ENCODE measurements at places on chromosomes 4 and X.

DNA sequence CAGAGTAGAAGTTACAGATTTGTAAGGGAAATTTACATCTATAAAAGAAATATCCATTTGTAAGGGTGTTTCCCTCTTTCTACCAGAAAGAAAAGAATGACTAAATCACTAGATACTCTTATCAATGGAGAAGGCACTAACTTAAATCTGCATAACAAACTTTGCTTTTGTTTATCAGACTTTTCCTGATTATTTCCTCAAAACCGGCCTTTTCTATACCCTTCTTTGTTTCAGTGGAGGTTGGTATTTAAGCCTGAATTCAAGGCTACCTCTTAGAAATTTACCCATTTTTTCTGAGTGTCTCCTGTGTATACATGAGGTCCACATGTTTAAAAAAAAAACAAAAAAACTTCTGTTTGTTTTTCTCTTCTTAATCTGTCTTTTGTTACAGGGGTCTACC is 80.4 kb upstream of the GRPR start:
- no peak for DNase-seq

DNA sequence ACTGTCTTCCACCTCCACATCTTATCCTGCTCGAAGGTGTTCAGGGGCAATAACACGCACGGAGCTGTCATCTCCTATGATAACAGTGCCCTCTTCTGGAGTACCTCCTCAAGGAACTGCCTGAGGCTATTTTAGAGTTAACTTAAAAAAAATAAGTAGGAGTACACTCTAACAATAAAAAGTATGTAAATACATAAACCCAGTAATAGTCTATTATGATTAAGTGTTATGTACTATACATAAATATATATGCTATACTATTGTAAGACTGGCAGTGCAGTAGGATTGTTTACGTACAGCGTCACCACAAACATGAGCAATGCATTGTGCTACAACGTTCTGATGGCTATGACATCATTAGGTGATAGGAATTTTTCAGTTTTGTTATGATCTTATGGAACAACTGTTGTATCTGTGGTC is 34.5 kb upstream of the TLR2 start:
- no peak for DNase-seq

DNA sequence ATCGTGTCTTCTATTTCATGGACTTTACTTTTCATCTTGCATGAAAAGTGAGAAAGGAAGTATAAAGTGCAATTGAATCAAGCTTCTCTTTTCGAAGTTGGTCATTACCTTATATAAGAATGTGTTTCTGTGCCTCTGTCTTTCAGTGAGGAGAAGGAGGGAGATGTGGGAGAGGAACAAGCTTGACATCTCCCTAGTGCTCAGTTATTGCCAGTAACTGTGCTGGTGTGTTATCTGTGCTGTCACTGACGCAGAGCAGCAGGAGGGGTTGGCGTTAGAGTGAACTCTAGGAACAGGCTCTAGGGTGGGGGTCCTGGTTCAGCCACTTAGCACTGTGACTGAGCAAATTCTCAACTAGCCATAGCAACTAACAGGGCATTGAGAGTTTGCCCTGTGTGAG is 34.0 kb upstream of the TBC1D9 start:
- no peak for DNase-seq

GRCh38 chr4:76216524-76216923 is 2.9 kb upstream of the SCARB2 start:
- no peak for DNase-seq

DNA sequence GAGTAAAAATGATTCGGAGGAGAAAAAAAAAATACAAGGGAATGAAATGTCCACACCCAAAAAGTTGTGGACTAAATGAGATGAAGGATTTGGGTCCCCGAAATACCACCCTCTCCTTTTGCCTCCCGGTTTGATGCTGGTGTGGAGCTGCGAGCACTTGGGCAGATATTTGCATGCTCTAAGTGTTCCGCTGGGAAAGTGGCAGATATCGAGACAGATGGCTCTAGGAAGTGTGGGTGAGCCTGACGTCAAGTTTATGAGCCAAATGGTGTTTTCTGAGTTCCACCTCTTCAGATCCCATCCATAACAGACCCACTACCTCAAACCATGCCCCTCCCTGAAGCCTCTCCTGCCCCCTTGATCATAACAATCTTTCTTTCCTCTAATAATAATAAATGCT is 228.6 kb downstream of the QDPR start:
- DNase-seq, result no peak

DNA sequence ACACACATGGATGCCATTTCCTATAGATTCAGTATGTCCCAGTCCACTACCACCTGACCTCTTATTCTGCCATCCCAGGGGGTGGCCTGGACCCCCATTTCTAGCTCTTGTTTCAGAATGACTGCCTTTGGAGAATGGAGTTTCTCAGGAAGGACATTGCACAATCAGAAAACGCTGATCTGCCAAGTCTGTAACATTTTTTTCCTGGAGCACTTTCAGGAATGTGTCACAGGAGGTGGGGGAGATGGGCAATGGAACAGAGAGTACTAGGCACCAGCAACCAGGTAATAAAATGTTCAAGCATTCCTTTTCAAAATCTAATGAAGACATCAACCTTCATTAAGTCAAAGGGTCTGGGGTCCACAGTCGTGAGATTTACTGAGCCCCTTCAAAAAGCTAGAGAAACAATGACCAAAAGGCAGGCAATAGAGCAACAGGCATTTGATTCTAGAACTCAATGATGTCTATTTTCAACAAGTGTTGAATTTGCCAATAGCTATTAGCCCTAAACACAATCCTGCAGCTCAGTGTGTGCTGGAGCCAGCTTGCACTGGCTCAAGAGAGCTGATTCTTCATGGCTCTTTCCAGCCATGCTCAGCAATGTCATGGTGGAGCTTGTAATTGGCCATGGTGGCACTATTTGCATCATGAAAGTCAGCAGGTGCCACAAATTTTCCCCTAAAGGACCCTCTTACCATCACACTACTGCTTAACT is 87.1 kb downstream of the KDR start:
- DNase-seq, result no peak

DNA sequence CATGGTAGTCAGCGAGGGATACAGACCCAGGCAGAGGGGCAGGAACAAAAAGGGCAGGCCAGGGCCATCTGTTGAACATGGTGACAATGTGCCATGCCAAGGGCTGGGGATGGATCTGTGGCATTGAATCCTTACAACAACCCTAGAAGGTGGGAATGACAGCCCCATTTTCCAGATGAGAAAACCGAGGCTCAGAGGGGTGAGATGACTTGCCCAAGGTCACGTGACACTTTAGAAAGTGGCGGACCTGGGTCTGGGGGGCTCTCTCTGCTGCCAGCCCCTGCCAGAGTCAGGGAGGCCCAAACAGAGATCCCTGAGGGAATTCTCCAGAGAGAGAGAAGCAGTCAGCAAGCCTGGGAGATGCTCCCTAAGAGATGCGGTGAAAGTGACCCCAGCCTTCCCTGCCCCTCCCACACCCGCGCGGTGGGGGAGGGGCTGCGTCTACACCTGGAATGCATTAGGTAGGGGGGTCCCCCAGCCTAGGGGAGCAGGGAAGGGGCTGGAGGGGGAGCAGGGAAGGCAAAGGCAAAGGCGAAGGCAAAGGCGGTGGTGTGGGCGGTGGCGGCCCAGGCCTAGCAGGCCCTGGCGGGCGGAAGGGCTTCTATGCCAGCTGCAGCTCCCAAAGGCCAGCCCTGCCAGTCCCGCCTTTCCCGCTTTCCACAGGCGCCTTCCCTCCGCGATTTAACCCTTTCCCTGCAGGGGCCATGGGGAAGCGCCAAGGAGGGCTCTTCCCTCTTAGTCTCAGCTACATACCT is 13.0 kb downstream of the FGD1 start:
- DNase-seq, result no peak

- no peak for DNase-seq
Observed at GRCh38 chr4:126582737-126583136, 1050.0 kb upstream of the INTU start.

GRCh38 chrX:31227250-31227649 is 155.4 kb upstream of the FTHL17 start:
- no peak for DNase-seq

- DNase-seq, result no peak
Observed at GRCh38 chr4:13523105-13523477, 21.2 kb downstream of the NKX3-2 start.

GRCh38 chrX:136768469-136769084 is 12.2 kb downstream of the ARHGEF6 start:
- DNase-seq, result no peak

DNA sequence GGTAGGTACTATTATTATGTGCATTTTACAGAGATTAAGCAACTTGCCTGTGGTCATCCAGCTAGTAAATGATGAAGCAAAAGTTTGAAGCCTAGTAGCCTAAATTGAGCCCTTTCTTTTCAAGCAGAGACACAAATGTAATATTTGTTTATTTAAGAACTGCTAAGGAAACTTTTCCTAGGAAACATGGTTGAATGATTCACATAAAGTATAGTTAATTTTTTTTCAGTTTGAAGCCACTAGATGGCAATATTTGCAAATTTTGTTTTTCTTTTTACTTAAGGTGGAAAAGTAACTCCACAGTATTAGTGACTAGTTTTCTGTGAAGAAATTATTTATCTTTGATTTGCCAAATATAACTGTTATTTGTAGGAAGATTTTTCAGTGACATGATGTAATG is 52.8 kb upstream of the ANKRD17 start:
- no peak for DNase-seq

DNA sequence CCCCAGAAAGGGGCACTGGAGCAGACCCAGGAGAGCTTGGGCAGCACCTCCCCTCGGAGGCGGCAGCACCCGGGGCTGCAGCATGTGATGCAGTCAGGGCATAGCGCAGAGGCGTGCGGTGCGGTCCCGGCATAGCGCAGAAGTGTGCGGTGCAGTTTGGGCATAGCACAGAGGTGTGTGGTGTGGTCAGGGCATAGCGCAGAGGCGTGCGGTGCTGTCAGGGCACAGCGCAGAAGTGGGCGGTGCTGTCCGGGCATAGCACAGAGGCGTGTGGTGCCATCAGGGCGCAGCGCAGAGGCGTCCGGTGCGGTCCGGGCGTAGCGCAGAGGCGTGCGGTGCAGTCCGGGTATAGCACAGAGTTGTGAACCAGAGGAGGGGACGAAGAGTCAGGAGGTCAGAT is 42.8 kb downstream of the ADRA2C start:
- DNase-seq, result no peak

DNA sequence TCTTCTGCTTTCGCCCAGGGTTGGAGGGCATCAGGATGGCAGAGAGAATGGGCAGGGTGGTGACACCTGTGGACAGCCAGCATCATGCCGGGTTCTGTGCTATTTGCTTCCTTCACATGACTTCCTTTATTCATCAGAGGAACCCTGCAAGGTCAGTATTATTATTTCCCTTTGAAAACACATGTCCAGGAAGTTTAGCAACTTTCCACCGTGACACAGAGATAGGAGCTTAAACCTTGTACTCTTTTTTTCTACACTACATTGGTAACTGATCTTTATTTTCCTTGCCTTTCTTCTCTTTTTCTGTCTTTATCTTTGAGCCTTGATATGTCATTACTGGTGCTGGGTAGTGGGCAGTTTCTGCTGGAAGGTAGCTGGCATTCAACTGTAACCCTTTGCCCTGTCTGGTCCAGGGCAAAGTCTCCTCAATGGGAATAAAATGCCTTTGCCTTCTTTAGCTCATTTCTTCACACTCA is 5.0 kb upstream of the MGST2 start:
- DNase-seq, result no peak

DNA sequence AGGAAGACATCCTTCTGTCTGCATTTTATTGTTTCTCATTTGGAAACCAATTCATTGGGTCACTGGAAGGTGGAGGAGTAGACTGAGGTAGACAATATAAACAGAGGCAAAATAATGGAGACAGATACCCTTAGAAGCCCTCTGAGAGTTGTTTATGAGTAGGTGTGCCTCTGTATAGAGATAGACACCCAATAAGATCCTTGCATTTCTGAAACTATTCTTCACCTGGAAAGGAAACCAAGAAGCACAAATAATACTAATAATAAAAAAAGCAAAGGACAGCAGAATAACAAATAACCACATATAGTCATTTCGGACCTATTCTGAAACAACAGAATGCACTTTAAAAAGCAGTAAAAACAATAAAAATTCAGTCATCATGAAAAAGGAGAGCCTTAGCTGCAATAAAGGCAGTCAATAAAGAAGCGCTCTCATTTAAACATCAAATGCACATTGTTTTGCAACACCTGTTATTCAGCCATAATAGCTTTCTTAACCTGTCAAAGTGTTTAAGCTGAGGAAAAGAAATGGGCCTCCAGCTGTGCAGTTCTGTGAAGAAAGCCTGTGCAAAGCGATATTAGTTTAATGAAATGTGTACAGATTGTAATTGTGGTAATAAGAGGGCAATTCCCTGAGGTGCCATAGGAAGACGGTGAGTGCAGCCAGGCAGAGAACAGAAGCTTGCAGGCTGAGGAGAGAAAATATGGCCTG is 904.2 kb downstream of the STPG2 start:
- DNase-seq, result no peak

Data from vagina (tissue), 2 donors.